LHCN-M2 (cell line): ENCODE measurements at places on chromosomes 3 and 15.

GRCh38 chr15:40040770-40041169 is 1.8 kb upstream of the SRP14 start:
- no peak for DNase-seq

DNA sequence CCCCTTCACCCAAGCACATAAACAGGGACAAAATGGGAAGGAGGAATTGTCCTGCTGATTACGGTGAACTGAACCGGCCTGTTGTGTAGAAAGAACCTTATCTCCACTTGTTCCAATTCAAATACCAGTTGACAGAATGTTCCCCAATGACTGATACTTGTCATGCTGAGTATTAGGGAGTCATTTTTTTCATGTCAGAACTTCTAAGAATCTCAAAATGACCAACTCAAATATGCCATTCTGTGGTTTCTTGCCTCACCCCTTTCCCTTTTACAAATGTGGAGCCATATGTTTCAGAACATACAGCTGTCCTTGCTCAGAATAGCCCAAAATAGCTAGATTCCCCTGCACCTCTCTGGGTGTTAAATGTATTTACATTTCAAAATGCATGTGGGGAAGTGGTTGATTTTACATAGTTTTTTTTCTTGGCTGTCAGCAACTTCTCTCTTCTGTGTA is 405.9 kb upstream of the TBL1XR1 start:
- peak; percentile 49 for DNase-seq

DNA sequence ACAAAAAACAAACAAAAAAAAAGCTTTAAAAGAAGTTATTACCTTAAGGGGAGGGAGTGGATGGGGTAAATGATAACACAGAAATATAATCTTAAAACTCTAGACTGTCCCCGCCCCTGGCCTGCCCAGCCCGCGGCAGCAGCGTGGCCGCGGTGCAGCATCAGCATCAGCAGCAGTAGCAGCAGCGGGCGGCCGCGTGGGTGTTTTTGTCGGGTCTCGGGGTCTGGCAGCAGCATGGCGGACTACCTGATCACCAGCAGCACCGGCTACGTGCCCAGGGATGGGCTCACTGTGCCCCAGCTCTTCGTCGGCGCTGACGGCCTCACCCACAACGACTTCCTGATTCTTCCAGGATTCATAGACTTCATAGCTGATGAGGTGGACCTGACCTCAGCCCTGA is 80.0 kb upstream of the ANKRD28 start:
- no peak for DNase-seq

GRCh38 chr3:110562621-110563020 is 509.0 kb upstream of the NECTIN3 start:
- DNase-seq = peak; percentile 40

DNA sequence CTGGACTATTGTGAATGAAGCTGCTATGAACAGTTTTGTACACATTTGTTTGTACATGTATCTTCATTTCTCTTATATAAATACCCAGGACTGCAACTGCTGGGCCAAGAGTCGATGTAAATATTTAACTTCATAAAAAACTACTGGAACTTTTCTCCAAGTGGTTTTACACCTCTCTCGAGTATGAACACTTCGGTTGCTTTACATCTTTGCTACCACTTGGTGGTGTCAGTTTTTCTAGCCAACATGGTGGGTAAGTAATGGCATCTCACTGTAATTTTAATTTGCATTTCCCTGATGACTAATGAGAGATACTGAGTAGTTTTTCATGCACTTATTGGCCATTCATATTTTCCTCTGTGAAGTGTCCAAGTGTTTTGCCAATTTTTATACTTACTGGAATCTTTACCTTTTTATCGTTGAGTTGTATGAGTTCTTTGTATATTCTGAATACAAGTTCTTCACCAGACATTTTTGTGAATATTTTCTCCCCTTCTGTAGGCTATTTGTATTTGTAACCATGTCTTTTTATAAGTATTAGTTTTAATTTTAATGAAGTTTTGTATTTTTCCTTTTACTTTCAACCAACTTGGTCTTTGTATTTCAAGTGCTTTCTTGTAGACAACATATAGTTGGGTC is 44.4 kb downstream of the PCOLCE2 start:
- DNase-seq = peak; percentile 39

GRCh38 chr3:169812332-169813235 is at the start of the genes LRRC34 and LRRIQ4:
Gene LRRC34 (minus strand): TSS chr3:169812904. CDS start chr3:169812548, 356 bp downstream.
Gene LRRIQ4 (plus strand): TSS chr3:169812870. CDS start chr3:169821922, 9,052 bp downstream.
- DNase-seq = peak; percentile 92

DNA sequence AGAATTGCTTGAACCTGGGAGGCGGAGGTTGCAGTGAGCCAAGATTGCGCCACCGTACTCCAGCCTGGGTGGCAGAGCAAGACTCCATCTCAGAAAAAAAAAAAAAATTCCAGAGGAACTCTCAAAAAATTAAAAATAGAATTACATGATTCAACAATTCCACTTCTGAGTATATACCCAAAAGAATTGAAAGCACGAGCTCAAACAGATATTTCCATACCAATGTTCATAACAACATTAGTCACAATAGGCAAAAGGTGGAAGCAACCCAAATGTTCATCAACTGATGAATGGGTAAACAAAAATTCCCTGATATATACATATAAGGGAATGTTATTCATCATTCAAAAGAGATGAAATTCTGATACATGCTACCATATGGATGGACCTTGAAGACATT is 16.9 kb upstream of the MORF4L1 start:
- peak; percentile 50 for DNase-seq

GRCh38 chr15:89139613-89140499 is 51.6 kb downstream of the ABHD2 start:
- no peak for DNase-seq

- peak; percentile 36 for DNase-seq
Measured at GRCh38 chr15:31273258-31273941, 53.2 kb upstream of the KLF13 start.

- peak; percentile 51 for DNase-seq
Measured at GRCh38 chr3:114451561-114452018, 157.8 kb downstream of the TIGIT start.

DNA sequence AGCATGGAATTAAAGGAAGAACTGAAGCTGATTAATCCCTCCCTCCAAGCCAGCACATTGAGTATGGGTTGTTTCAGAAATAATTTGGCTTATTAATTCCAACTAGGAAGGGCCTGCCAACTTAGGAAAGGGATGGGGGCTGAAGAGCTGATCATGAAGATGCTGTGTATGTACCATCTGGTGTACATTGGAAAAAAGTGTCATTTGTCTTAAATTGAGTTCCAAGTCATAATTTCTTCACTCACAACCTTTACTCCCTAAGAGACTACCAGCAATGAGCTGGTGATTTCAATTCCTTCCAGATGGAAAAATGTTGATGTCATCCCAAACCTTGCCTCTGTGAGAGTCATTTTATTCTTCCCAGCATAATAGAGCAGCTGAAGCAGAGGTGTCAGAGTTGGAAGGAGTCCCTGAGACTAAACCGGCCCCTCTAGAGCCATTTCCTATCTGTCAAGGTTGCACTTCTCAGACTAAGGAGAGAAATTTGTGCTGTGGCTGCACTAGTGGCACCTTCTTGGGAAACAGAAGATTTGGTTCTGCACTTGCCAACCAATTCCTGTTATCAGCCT is 79.4 kb downstream of the GTPBP8 start:
- no peak for DNase-seq

- DNase-seq = no peak
Measured at GRCh38 chr3:45325676-45326075, 62.7 kb upstream of the LARS2 start.

- DNase-seq = peak; percentile 50
Measured at GRCh38 chr3:58333206-58334012, 717 bp downstream of the PXK start.

DNA sequence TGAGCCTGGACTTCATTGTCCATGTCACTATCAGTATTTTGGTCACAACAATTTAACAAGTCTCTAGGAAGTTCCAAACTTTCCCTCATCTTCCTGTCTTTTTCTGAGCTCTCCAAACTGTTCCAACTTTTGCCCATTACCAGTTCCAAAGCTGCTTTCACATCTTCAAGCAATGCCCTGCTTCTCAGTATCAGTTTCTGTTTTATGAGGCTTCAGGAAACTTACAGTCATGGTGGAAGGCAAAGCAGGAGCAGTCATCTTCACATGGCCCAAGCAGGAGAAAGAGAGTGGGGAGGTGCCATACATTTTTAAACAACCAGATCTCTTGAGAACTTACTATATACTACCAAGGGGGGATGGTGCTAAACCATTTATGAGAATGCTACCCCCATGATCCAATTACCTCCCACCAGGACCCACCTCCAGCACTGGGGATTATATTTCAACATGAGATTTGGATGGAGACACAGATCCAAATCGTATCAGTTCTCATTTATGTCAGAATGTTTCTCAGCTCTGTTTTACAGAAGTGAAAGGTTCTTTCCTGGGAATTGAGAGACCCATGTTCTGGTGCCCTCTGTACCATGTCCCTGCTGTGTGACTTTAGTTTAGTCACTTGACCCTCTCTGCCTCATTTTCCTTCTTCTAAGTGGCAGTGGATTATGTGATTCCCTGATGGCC is 169.7 kb downstream of the PLCL2 start:
- DNase-seq = no peak

GRCh38 chr3:71724584-71725270 is 475 bp downstream of the EIF4E3 start:
- DNase-seq = no peak

- DNase-seq = peak; percentile 86
Measured at GRCh38 chr3:45182915-45183871, 37.0 kb upstream of the CDCP1 start.

GRCh38 chr3:14950274-14950673 is 2.9 kb downstream of the NR2C2 start:
- DNase-seq = no peak

- DNase-seq = peak; percentile 92
Measured at GRCh38 chr3:123758081-123758564, 126.0 kb downstream of the MYLK start.

DNA sequence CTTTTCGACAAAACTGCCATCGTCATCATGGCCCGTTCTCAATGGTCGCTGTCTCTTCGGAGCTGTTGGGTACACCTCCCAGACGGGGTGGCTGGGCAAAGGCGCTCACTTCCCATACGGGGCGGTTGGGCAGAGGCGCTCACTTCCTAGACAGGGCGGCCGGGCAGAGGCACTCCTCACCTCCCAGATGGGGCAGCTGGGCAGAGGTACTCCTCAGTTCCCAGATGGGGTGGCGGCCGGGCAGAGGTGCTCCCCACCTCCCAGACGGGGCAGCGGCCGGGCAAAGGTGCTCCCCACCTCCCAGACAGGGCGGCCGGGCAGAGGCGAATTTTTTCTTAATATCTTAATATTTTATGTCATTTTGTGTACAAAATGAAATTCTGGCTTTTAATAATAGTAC is 44.5 kb downstream of the PARP14 start:
- no peak for DNase-seq

GRCh38 chr3:27978440-27978839 is 256.3 kb upstream of the EOMES start:
- DNase-seq = peak; percentile 34

- DNase-seq = peak; percentile 49
Measured at GRCh38 chr3:112446343-112446742, 52.9 kb downstream of the BTLA start.

GRCh38 chr3:42827023-42827422 is 17.8 kb downstream of the ACKR2 start:
- DNase-seq = no peak

GRCh38 chr3:62995119-62995518 is 119.9 kb upstream of the CADPS start:
- no peak for DNase-seq

- no peak for DNase-seq
Measured at GRCh38 chr3:51717446-51717845, 10.6 kb downstream of the GRM2 start.

GRCh38 chr15:40942878-40943277 is 10.4 kb upstream of the CHAC1 start:
- no peak for DNase-seq

DNA sequence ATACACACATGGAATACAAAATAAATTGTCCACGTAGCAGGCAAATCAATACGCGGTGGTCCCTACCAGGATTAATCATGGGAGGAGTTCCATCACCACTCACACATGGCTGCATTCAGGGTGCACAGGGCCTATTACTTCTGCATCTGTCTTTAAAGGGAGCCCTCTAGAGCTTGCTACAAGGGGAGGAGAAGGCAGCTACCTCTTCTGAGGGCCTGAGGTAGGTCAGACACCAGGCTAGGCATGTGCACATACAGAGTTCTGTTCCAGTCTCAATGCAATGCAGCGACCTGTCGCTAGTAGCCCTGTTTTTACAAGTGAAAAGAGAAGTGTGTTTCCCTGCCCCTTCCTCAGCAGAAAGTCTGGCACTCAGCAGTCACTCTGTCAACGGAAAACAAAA is 102.7 kb downstream of the ROBO2 start:
- DNase-seq = no peak

DNA sequence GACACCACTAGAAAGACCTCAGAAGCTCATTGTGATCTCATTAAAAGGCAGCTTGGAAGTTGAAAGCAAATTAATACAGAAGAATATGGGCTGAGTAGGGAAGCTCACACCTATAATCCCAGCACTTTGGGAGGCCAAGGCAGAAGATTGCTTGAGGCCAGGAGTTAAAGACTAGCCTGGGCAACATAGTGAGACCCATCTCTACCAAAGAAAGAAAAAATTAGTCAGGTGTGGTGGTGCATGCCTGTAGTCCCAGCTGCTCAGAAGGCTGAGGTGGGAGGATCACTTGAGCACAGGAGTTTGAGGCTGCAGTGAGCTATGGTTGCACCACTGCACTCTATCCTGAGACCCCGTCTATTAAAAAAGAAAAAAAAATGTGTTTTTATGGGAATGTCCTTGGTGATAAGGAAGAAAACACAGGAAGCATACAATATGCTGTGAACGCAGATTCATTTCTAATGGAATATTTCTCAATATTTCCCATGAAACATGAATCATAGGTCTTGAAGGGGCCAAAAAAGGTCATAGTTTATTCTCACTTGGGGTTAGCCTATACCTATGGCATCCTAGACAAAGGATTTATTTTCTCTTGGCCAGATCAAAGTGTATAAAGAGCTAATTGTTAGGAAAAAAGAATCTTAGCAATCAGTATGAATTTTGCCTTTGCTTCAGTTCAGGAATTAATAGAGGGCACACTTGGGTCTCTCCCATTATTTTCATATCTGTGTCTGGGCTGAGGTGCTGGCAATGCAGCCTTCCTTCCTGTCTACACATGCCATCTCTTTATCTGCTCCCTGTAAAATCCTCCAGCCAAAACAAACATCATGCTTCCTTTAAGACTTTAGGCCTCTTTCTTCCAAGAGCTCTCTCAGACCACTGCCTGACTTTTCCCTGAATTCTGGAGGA is 98.2 kb downstream of the FNDC3B start:
- no peak for DNase-seq

- DNase-seq = peak; percentile 36
Measured at GRCh38 chr3:102673271-102674115, 238.7 kb downstream of the ZPLD1 start.

GRCh38 chr3:122793568-122794416 is at the start of gene HSPBAP1:
Gene HSPBAP1 (minus strand): TSS chr3:122793831. CDS start chr3:122793680, 151 bp downstream.
- DNase-seq = peak; percentile 89

DNA sequence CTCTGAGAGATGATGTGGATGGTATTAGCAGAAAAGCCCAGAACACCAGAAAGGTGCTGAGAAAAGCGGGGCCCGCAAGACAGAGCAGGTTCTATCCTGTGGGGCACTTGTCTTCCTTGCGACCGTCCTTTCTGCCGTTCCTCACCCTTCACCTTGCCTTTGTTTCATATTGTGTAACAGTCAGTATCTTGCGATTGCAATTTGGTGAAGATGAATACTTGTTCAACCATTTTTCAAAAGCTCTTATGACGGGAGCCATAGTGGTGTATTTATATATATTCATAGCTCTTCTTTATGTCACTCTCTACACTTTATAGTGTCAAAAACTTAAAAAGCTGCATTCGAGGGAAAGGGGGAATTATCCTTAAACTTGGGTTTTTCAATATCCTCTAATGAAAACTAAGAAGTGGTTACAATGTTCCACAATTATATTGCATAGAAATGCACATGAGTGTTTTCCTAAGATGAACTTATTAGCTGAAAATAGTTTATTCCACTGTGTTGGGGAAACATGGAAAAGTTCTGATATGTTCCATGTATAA is 797 bp downstream of the MAP3K13 start:
- DNase-seq = no peak
